Activated naive CD8-positive, alpha-beta T cell treated with anti-CD3 and anti-CD28 coated beads for 36 hours (primary cell): ENCODE measurements at places on chromosomes 7 and 10. TPM values are rescaled to one million over a fixed set of nuclear protein-coding genes. Genes with fewer than 3 reads are reported as not detected.

CCDC201 gene
- total RNA-seq, result not detected

SPDYE1 gene
- total RNA-seq, result not detected

NDUFB8 gene
- 324 TPM for total RNA-seq

LIPM gene
- total RNA-seq, result not detected

- H3K27ac ChIP-seq, result peak within 1 kb of the TSS; percentile 86
- H3K4me3 ChIP-seq, result peak within 1 kb of the TSS; percentile 78
- H3K27me3 ChIP-seq, result peaks cover 47% of the 10 kb centered on the region
- peaks cover 21% of the 10 kb centered on the region for H3K4me1 ChIP-seq
- H3K36me3 ChIP-seq, result no peaks in the 10 kb centered on the region
Observed at GRCh38 chr10:24208661-24209431, at the start of gene KIAA1217. KIAA1217 (plus strand) TSS chr10:24209138; CDS start chr10:24209194, 56 bp downstream.

GRCh38 chr7:114720725-114721124 is 201.2 kb upstream of the MDFIC start:
- H3K4me1 ChIP-seq, result no peaks in the 10 kb centered on the region
- no peaks in the 10 kb centered on the region for H3K36me3 ChIP-seq
- no peak for DNase-seq

GRCh38 chr7:41984888-41985287 is 252.1 kb downstream of the GLI3 start:
- H3K4me3 ChIP-seq, result no peak overlapping the region
- H3K4me1 ChIP-seq, result peaks cover under 1% of the 10 kb centered on the region
- peaks cover 9% of the 10 kb centered on the region for H3K27me3 ChIP-seq
- no peaks in the 10 kb centered on the region for H3K36me3 ChIP-seq
- DNase-seq, result no peak

- peaks cover 51% of the 10 kb centered on the region for H3K4me1 ChIP-seq
- DNase-seq, result no peak
- peak overlapping the region; percentile 78 for H3K27ac ChIP-seq
- no peaks in the 10 kb centered on the region for H3K27me3 ChIP-seq
Observed at GRCh38 chr7:150621376-150621775, 10.8 kb downstream of the GIMAP6 start.

GRCh38 chr10:76991621-76992020 is 646.0 kb downstream of the KCNMA1 start:
- DNase-seq, result no peak
- H3K36me3 ChIP-seq, result no peaks in the 10 kb centered on the region
- no peaks in the 10 kb centered on the region for H3K27me3 ChIP-seq

- H3K4me1 ChIP-seq, result peaks cover 31% of the 10 kb centered on the region
- H3K36me3 ChIP-seq, result peaks cover 3% of the 10 kb centered on the region
- H3K27me3 ChIP-seq, result peaks cover 9% of the 10 kb centered on the region
Observed at GRCh38 chr10:124418726-124419501, at the start of gene OAT. OAT (minus strand) TSS chr10:124418923; CDS start chr10:124412171, 6,752 bp downstream.

DNA sequence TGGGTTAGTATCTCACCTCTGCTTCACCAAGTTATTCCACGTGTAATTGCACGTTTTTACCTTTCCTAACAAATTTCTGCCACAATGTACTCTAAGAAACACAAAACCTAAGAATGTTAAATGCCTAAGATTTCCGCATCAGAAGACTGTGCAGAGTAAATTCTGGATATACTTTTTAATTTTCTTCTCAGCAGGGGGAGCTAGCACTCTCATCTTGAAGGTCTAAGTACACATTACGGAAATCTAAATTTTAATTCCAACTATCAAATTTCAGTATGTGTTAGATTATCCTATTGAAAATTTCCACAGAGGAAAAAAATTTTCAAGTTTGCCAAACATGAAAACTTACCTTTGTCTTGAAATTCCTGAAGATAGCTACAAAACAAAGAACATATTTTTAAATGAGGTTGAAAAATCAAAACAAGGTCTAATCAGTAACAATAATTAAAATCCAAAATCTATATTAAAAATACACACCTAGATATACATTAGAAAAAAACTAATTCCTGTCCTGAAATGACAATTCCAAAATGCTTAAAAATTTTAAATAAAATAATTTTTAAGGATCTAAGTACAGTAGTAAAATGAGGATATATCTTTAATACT is 10.5 kb downstream of the SKAP2 start:
- DNase-seq, result no peak
- no peaks in the 10 kb centered on the region for H3K36me3 ChIP-seq
- H3K27me3 ChIP-seq, result peaks cover 41% of the 10 kb centered on the region
- H3K27ac ChIP-seq, result no peak overlapping the region
- no peak overlapping the region for H3K4me3 ChIP-seq
- peaks cover 7% of the 10 kb centered on the region for H3K4me1 ChIP-seq

DNA sequence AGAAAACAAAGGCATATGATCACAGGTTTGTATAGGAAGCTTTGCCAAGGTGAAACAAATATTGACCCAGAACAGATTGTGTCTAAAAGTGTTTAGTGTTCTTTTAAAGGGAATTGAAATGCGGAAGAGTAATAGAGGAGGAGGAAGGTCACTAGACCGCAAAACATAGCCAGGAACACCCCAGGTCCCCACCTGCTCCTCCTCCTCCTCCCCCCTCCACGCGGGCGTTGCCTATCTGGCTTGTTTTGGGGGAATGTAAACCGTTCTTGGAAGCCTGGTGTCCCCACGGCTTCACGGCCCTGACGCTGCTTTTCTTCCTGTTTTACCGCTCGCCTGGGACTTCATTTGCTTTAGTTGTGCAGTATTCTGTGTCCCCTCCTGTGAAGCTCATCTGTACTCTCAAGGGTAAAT is 81.0 kb upstream of the PFKP start:
- DNase-seq, result no peak
- H3K27me3 ChIP-seq, result peaks cover 47% of the 10 kb centered on the region
- no peaks in the 10 kb centered on the region for H3K36me3 ChIP-seq
- H3K4me1 ChIP-seq, result peaks cover 4% of the 10 kb centered on the region
- no peak overlapping the region for H3K27ac ChIP-seq

- no peaks in the 10 kb centered on the region for H3K4me1 ChIP-seq
- no peaks in the 10 kb centered on the region for H3K36me3 ChIP-seq
- H3K27ac ChIP-seq, result no peak overlapping the region
- H3K27me3 ChIP-seq, result peaks cover 6% of the 10 kb centered on the region
- no peak for DNase-seq
- H3K4me3 ChIP-seq, result no peak overlapping the region
Observed at GRCh38 chr7:84985073-84985784, 201.6 kb downstream of the SEMA3D start.

DNA sequence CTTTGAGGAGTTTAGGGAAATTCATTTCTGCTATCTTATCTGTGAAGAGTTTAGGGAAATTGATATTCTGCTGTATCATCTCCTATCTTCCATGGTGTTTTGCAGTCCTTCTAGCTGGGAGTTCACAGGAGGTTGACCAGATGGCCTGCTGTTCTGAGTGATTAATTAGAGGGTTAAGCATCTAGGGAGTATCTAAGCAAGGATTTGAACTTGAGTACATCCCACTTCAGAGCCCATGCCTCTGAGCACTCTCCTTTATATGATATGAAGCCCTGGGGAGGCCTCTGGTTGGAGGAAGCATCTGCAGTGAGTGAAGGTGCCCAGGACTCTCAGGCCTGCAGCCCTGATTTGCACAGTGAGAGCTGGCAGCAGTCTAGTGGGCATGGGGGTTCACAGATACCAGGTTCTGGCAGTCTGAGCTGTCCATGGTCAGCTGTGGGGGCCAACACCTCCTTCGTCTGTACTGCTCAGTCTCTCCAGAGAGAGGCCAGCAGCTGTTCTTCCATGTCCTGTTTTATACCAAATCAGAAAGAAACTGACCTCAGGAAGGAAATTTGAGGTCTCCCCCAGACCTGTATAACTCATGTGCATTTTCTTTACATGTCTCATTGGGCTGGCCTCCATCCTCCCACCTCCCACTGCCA is 156.9 kb downstream of the PLCE1 start:
- H3K27me3 ChIP-seq, result peaks cover 7% of the 10 kb centered on the region
- no peaks in the 10 kb centered on the region for H3K36me3 ChIP-seq
- H3K4me1 ChIP-seq, result no peaks in the 10 kb centered on the region
- no peak overlapping the region for H3K4me3 ChIP-seq
- no peak overlapping the region for H3K27ac ChIP-seq

- H3K4me1 ChIP-seq, result no peaks in the 10 kb centered on the region
- H3K27me3 ChIP-seq, result no peaks in the 10 kb centered on the region
- no peak overlapping the region for H3K4me3 ChIP-seq
- no peak overlapping the region for H3K27ac ChIP-seq
- DNase-seq, result no peak
- peaks cover 12% of the 10 kb centered on the region for H3K36me3 ChIP-seq
Observed at GRCh38 chr10:122931088-122931906, 20.9 kb downstream of the FAM24A start.

DNA sequence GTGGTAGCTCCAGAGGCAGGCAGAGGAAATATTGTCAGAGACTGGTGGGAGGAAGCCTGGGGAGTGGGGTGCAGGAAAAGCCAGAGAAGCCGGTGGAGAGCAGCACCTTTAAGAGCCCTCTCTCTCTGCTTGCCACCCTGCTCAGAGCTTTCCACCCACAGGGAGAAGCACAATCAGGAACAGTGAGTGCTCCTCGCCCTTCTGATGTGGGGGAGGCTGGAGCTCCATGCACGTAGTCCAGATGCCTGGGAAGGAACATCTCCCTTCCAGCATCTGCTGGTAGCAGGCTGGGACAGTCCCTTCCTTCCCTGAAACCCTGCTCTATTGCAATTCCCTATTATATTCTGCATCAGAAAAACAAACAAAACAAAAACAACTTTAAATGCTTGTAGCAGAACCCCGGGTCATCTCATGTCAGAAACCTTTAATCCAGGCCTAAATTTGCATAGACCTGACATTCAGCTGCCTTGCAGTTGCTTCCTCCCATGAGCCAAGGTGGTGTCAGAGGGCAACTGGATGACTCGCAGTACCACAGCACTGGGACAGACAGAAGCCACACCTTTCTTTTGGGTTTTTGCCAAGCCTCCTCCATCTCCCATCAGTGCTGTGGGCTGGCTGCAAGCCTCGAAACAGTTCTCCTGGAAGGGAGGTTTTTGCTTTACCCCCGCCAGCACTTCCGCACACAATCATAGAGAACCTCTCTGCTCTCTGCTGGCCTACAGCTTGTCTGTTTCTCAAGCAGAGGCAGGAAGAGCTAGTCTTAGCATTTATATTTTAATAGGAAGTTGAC is 13.1 kb downstream of the AVPI1 start:
- no peaks in the 10 kb centered on the region for H3K4me1 ChIP-seq
- H3K27ac ChIP-seq, result no peak overlapping the region
- H3K27me3 ChIP-seq, result no peaks in the 10 kb centered on the region
- H3K36me3 ChIP-seq, result no peaks in the 10 kb centered on the region
- peak; percentile 22 for DNase-seq
- H3K4me3 ChIP-seq, result no peak overlapping the region
